Neural crest cell (in vitro differentiated cells): ENCODE measurements at places on chromosomes 5 and 9.
A peak's percentile ranks its signal among the peaks of the same experiment; 100 is the strongest.

- no peak for DNase-seq
Observed at GRCh38 chr5:10726913-10727517, 34.0 kb downstream of the DAP start.

DNA sequence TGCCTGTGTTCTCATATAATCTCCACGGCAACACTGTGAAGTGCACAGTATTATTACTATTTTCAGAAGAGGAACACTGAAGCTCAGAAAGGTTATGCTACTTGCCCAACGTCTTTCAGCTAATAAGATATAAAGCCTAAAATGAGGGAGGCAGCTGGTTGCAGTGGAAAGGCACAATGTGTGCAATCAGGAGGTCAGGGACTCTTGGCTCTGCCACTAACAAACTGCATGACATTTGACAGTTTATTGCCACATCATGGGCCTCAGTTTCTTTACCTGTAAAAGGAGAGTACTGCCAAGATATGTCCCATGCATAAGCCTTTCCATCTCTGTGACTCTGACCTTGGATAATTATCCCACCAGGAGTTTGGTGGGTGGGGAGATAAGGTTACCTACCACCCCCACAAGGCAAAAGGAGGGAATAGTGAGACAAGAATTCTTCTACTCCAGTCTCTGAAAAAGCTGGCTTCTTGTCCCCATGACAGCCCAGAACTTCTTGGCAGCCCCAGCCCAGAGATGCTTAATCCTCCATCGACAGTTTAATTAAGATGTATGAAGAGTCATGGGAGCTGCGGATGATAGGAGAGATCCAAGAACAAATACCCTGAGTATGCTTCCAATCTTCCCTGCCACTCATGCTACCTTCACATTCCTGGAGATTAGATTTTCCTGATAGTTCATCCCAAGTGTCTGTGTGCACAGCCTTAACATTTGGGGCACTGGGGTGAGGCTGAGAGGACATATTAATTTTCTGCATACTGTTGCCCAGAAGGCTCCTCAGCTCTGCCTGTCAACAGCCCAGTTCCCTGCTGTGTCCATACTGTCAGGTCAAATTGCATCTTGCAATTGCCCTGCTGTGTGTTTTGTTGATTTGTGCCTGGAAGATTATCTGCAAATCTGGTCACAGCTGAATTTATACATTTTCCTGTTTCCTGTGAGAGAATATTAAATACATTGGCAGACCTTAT lies 271.2 kb downstream of the FAM114A2 start:
- no peak for DNase-seq

DNA sequence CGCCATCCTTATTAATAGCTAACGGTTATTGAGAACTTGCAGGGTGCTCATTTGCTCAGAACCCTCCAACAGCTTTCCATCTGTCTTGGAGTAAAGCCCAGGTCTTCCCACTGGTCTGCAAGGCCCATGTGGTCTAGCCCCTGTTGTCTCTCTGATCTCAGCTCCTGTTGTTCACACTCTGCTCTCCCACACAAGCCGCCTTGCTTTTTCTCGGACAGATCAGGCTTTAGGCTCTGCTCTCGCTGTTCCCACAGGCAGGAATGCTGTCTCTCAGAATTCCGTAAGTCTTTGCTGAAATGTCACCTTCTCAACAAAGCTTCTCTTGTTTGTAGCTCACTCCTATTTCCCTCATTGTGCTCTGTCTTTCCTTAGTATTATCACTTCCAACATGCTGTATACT lies 34.3 kb downstream of the GPR107 start:
- DNase-seq, result no peak

DNA sequence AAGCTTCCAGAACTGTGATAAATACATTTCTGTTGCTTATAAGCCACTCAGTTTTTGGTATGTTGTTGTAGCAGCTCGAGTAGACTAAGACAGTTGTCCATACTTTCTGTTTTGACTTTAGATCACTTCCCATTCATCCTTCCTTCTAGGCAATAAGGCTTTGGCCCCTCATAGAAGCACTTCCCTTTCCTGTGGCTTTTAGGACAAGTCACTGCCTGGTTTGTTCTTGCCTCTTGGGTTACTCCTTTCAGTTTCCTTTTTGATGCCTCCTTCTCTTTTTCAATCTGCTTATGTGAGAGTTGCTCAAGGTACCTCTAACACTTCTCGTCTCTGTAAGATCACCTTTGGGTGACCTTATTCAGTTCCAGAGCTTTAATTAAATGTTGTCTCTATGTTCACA lies 72.4 kb upstream of the NTRK2 start:
- no peak for DNase-seq

DNA sequence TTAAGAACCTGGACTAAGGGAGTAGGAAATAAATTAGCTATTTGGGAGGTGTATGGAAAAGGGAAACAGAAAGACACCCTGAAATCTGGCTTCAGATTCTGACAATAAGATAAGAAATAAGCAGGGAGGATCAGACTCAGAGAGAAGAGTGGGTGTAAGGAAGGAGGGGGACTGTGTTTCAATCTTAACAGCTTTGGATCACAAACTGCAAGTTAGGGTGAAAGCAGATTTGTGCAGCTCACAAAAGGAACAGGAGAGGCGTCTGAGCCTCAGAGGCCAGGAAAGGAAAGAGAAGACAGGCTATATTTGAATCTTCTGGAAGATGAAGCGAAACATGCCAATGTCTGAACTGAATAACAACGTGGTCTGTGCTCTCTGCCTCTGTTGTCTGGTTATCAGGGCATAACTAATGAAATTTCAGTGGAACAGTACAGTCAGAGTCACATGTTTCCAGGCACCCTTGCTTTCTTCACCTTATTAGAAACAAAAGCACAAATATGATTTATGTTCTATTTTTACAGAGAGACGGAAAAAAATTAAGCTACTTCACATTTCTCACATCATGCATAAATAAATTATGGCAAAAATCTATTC lies 26.6 kb downstream of the SGTB start:
- no peak for DNase-seq

- peak; percentile 23 for DNase-seq
Observed at GRCh38 chr5:140148508-140148907, 22.8 kb downstream of the IGIP start.

- DNase-seq, result no peak
Observed at GRCh38 chr9:110900917-110901316, 137.4 kb downstream of the LPAR1 start.

GRCh38 chr5:103041071-103041676 lies 78.8 kb downstream of the GIN1 start:
- no peak for DNase-seq

- no peak for DNase-seq
Observed at GRCh38 chr5:35884773-35885172, 28.1 kb downstream of the IL7R start.

DNA sequence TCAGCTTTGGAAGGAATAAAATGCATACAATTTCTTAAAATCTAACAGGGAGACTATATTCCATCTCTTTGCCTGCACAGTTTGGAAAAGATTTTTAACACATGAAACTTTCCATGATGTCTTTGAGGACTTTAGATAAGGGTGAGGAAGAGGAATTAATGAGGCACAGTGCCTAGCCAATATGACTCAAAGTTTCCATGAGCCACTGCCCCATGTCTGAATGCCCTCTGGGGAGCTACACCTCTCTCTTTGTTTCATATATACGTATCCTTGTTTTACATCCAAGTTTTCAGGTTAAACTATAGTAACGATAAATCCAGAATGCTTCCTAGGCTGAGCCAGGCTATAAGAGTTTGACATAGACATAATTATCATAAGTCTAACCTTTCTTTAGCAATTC lies 349.3 kb upstream of the TLE4 start:
- no peak for DNase-seq

- DNase-seq, result no peak
Observed at GRCh38 chr9:21690561-21690960, 111.9 kb upstream of the MTAP start.

GRCh38 chr9:3040761-3041160 lies 196.9 kb upstream of the PUM3 start:
- DNase-seq, result no peak

DNA sequence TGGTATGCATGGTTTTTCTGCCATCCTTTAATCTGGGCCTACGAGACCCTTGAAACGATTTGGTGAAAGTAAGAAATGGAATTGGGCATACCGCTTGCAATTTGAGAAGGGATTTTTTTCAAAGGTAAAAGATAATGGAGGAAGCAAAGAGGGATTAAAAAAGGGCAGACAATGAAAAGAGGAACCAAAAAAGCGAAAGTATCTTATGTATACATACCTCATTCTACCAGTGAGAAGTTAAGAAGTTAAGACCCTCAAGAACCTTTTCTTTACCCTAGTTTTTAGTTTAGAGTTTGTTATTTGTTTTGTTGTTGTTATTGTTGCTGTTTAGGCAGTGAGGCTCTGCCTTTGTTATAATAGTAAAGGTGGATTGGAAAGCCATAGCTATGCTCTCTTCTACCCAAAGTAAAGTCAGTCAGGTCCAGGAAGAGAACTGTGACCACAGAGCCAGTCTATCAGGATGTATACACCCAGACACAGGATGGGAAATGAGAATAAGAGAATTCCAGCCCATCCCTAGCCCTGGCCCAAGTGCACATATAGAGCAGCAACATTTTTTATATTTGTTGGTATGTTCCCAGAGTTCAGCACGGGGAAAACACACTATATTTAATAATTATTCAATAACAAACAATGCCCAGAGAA lies 166.6 kb downstream of the RFX3 start:
- no peak for DNase-seq

GRCh38 chr5:10151656-10152055 lies 98.0 kb downstream of the ATPSCKMT start:
- no peak for DNase-seq

DNA sequence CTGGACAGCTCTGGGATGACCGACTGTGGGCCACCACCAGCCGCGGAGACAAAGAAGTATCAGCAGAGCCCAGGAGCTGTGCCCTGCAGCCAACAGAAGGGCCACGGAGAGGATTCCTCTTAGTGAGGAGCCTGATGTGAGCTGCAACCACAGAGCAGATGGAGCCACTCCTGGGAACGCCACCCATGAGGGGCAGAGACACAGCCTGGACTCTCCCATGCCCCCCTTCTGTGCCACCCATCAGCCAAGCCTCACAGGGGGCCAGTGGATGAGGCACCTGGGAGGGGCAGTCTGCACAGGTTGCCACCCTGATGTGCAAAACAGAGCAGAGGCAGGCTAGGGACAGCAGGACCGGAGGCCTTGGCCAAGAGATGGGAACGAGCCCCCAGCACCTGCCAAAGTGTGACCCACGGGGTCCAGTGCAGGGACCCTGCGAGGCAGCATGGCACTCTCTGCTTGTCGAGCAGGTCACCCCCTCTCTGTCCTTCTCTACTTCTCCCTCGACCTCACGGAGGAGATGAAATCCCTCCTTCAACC lies 380.7 kb upstream of the IRX1 start:
- no peak for DNase-seq

GRCh38 chr9:14027116-14027800 lies 286.7 kb downstream of the NFIB start:
- DNase-seq, result no peak

DNA sequence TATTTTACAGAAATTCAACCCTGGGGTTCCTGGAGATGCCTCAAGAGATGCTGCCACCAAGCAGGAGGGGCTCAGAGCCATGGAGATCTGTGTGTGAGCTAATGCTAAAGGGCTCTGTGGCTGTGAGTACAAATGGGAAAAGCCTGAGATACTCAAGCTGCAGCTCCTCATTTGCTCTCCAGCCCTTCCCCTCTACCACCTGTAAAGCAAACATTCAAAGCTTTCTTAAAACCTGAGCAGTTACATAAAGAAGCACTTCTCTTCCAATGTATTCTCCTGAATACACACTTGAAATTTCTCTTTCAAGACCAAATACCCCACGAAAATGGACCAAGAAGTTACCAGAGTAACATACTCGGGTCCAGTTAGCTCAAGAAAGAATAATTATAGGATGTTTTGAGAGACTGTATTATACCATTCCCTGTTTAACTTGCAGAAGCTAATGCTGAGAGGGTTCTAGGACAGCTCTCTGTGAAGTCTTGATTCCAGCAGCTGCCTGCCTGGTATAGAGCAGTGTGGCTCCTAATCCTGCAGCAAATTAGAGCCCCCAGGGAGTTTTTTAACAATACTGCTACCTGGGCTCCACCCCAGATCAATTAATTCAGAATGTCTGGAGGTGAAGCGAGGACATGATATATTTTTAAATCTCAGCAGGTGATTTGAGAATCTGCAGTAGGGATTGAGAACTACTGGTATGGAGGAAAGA lies 21.1 kb downstream of the RGS7BP start:
- DNase-seq, result no peak

DNA sequence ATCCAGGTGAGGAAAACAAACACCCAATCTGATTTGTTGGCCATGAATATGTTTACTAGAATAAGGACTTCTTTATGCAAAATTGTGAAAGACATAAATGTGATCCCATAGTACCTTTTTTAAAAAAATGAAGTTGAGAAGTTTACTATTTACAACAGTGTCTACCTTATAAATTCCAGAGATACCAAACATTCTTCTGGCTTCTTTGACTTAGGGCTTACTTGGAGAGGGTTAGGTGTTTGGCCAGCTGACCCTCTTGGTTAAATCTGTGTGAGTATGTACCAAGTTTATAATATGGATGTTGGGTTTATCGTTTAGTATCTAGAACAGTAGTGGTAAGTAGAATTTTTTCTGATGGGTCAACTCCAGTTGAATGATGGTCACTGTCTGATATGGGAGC lies 212.3 kb downstream of the DOCK8 start:
- no peak for DNase-seq

GRCh38 chr9:126569036-126569435 lies 44.7 kb upstream of the LMX1B start:
- DNase-seq, result no peak

- no peak for DNase-seq
Observed at GRCh38 chr5:124253203-124253810, 493.1 kb downstream of the ZNF608 start.

DNA sequence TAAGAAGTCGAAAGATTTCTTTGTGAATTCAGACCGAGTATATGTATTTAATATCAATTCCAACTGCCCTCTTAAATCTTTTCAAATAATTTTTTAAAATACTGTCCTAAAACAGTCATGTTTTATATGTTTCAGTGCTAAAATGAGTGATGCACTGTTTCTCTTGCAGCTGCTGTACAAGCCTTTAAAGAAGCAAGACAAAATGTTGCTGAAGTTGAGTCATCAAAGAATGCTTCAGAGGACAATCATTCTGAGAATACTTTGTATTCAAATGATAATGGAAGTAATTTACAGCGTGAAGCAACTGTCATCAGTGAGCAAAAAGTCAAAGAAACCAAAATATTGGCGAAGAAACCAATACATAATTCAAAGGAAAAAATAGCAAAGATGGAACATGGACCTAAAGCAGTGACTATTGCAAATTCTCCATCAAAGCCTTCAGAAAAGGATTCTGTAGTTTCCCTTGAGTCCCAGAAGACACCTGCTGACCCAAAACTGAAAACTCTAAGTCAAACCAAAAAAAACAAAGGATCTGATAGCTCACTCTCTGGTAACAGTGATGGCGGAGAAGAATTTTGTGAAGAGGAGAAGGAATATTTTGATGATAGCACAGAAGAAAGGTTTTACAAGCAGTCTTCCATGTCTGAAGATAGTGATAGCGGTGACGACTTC lies 58.0 kb downstream of the LOX start:
- no peak for DNase-seq

DNA sequence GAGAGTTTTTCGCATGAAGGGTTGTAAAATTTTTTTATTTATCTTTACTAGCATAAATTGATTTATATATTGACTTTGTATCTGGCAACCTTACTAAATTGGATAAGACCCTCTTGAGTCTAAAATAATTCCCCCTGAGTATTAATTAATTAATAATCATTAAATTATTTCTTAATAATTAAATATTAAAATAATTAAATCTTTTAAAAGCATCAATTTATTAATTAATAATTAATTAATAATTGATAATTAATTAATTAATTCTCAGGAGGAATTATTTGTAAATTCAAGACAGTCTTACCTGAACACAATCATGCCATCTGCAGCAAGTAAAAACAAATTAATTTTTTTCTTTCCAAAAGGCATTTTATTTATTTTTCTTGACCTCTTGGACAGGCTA lies 370.4 kb upstream of the PTPRD start:
- DNase-seq, result no peak
